ENCODE measurements at places on chromosomes 2 and 18. TPM values are rescaled to one million over a fixed set of nuclear protein-coding genes. Genes with fewer than 3 reads are reported as not detected.

The GALNT13 gene
- not detected for total RNA-seq

The TBR1 gene
- total RNA-seq: not detected

The SMC6 gene
- 21.7 TPM for total RNA-seq

The PPP1R1C gene
- 0.27 TPM for total RNA-seq

The FEV gene
- total RNA-seq: not detected
